ENCODE measurements at places on chromosomes 6 and 20. TPM values are rescaled to one million over a fixed set of nuclear protein-coding genes. Genes with fewer than 3 reads are reported as not detected.

- H3K27ac ChIP-seq = no peak overlapping the region
- DNase-seq = no peak
- H3K36me3 ChIP-seq = no peaks in the 10 kb centered on the region
- H3K4me3 ChIP-seq = no peak overlapping the region
- H3K27me3 ChIP-seq = no peaks in the 10 kb centered on the region
These were observed 107.4 kb upstream of the ADGRB3 start for GRCh38 chr6:68527691-68528090.

DNA sequence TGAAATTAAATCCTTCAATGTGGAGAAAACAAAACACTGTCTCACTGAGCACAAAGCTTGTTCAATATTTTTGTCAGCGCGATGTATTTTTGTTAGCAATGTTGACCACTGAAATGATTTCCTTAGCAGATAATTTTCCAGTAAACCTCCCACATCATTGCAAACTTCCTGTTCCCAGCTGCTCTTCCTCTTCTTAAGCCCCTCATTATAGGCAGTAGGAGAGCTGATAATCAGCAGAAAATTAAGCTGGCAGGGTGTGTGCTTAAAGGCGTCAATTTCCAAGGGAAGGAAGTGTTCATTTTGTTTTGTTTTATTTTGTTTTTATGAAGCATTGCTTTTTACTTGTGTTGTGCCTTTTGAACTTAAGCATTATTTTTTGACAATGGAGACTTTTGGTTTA, 29.1 kb upstream of the TMEM14A start:
- H3K27ac ChIP-seq = no peak overlapping the region
- H3K27me3 ChIP-seq = peaks cover 5% of the 10 kb centered on the region
- no peak for DNase-seq

DNA sequence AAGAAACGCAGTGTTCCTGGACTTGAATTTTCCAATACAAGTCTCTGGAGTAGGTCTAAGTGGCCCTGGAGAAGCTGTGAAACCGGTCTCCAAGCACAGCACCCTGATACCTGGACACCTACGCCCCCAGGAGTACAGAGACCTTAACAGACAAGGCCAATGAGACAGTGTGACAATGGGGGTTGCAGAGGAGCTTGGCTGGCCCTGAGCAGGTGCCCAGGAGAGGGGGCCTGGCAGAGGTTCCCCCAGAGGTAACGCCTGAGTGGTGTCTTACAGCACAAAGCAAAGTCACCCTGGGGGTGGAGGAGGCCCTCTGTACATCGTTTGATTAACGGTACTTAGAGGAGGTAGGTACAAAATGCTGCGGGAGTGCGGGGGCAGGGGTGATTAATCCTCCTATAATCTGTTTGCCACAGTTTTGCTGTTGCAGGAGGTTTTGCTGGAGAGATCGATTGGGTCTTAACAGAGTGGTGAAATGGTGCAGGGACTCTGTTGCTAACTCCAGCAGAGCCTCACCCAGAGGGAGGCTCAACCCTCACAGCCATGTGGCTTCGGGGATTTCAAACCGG, 37.3 kb upstream of the APCDD1L start:
- H3K4me3 ChIP-seq = no peak overlapping the region
- H3K4me1 ChIP-seq = no peaks in the 10 kb centered on the region
- no peaks in the 10 kb centered on the region for H3K27me3 ChIP-seq
- DNase-seq = no peak

GRCh38 chr6:90078513-90079289, 184.4 kb downstream of the GJA10 start:
- H3K4me1 ChIP-seq = peaks cover 65% of the 10 kb centered on the region
- DNase-seq = peak; percentile 30
- H3K27me3 ChIP-seq = no peaks in the 10 kb centered on the region
- peak overlapping the region; percentile 52 for H3K27ac ChIP-seq

GRCh38 chr6:158389193-158389919, 77.1 kb downstream of the TULP4 start:
- H3K27me3 ChIP-seq = no peaks in the 10 kb centered on the region
- H3K27ac ChIP-seq = no peak overlapping the region
- no peaks in the 10 kb centered on the region for H3K4me1 ChIP-seq
- no peaks in the 10 kb centered on the region for H3K36me3 ChIP-seq
- no peak for DNase-seq
- H3K4me3 ChIP-seq = no peak overlapping the region

UTRN gene
- 224 TPM for total RNA-seq

CTAGE9 gene
- total RNA-seq = not detected
